ENCODE measurements at places on chromosomes 5 and 9.

DNA sequence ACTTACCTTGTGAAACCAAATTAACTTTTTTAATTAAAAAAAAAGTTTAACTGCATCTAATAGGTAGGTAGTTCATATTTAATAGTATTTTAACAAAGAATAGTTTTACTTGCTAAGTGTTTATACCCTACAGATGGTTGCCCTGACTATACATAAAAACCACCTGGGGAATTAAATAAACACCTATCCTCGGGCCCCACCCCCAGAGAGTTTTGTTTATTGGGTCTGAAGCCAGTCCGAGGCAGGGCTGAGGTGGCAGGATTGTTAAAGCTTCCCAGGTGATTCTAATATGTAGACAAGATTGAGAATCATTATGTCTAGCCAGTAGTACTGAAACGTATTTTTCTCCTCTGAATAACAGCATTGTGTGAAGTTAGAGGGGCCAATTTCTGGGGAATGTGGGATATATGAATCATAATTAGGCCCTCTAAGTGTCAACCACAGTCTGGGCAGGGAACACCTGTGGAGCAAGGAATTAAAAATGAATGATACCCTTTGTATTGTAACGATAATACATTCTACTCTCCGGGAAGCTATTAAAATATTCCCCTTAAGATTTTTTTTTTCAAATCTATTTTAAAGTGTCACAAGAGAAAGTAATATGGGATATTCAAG is 5.6 kb upstream of the PAM start:
- no peak for DNase-seq

DNA sequence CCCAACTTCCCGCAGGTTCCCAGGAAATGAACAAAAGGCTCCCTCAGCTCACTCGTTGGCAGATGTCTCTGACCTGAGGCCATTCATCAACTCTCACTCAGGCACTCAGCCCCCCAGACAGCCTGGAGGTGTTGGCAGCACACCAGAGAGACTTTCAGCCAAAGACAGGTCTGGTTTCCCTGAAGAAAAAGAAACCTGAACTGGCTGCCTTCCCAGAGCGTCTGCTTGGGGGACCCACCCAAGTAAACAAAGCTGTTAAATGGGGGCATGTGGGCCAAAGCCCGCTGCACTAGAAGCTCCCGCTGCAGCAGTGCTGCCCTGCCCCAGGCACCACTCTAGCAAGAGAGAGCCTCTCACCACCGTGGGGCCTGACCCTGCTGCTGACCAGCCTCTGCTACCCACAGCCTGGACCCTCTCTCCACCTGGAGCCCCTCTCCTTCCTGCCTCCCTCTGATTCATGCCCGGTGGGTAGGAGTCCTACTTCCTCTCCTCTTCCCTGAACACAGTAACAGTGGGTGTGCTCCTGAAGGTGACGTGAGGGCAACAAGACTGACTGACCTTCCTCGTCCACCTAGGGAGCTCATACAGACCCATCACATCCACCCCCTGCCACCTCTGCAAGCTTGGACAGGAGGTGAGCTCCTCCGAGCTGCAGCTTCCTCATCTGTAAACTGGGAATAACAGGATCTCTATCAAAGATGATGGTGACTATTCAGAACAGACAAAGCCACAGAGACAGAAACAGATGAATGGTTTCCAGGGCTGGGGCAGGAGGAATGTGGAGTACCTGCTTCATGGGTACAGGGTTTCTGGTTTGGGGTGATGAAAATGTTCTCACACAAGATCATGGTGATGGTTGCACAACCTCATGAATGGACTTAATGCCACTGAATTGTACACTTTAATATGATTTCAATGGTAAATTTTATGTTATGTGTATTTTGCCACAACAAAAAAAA is 31.0 kb upstream of the GABRP start:
- no peak for DNase-seq

DNA sequence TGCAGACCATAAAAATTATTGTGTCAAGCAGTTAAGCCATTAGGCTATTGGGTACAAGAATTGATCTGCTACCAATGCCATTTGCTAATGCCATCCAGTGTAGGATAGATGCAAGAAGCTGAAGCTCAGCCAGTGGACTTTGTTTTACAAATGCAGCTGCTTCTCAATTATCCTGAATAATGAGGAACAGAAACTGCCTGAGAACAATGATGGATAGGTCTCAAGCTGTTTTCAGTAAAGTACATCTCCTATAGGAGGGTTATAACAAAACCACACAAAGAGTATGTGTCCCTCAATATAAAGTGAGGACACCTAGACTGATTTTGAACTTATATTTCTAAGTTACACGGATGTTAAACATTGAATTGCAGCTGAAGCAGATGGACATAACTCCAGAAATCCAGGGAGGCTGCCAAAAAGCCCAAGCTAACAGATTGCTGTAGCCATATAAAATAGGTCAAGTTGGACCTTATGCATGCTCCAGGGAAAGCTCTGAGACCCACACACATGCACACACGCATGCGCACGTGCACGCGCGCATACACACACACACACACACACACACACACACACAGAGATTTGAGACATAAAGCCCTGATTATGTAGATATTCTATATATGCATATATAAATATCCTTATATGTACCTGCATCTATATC is 482.7 kb upstream of the CD180 start:
- DNase-seq: no peak

GRCh38 chr5:92337772-92338234 is 954.7 kb upstream of the ARRDC3 start:
- DNase-seq: no peak

- DNase-seq: no peak
Observed at GRCh38 chr9:129620669-129621295, at the start of gene C9orf50. Gene C9orf50 (minus strand): TSS chr9:129621101. CDS start chr9:129620574, 527 bp downstream.

GRCh38 chr9:100033877-100034551 is 64.8 kb downstream of the ERP44 start:
- no peak for DNase-seq

DNA sequence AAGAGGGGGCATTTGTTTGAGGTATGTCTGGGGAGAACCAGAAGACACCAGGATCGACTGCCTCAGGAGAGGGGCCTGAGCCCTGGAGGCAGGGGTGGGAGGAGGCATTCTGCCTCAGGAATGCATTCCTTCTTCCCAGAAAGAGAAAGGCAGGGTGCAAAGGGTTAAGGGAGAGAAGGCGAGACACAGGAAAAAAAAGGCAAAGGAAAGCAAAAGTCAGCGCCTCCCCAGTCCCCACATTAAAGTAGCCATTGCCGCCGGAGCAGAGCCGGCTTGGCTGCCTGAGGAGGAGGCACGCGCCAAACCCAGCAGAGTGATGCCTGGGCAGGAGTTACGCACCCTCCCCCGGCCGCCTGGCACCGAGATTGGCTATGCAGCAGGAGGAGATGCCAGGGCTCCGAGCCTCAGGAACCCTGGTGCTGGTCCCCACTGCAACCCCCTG is 123.8 kb upstream of the PHYKPL start:
- no peak for DNase-seq

GRCh38 chr5:176774216-176775171 is 35.9 kb upstream of the UNC5A start:
- DNase-seq: no peak

DNA sequence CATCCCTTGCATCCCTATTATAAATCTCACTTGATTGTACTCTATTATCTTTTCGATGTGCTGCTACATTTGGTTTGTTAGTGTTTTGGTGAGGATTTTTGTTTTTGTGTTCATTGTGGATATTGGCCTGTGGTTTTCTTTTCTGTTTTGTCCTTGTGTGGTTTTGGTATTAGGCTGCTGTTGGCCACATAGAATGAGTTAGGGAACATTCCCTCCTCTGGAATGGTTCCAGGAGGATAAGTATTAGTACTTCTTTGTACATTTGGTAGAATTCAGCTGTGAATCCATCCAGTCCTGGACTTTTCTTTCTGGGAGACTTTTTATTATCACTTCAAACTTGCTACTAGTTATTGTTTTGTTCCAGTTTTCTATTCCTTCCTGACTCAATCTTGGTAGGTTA is 287.2 kb downstream of the CWC27 start:
- DNase-seq: no peak

DNA sequence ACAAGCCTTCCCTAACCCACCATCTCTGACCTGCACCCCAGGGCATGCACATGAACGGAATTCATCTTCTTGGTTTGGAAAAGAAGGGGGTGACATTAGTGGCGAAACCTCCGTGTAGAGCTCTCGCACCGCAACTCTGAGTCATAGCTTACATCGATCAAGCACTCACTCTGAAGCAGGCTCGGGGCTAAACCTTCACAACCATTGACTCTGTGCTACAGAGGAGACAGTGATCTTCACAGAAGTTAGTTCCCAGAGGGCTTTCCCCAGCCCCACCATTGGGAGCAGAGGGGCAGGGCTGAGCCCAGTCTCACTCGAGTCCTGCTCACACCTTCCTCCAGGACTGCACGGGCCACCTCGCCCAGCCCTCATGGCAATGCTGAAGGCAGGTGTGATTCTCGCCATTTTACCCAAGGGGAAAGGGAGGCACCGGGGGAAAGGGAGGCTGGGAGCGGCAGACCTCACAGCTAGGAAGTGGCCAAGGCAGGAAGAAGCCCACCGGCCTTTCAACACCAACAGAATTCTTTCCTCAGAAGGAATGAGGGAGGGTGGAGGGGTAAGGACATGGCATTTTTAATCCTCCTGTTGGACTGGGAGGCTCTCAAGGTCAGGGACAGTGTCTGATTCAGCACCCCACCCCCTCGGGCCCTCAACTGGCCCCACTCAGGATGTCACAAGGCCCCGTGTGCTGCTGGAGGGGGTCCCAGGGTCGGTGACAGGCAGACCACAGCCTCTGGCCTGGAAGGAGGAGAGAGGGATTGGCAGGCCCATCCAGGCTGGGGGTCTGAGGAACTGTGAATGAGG is 25.9 kb upstream of the IL17B start:
- DNase-seq: no peak

- DNase-seq: no peak
Observed at GRCh38 chr5:154342211-154342610, 103.6 kb upstream of the SAP30L start.

DNA sequence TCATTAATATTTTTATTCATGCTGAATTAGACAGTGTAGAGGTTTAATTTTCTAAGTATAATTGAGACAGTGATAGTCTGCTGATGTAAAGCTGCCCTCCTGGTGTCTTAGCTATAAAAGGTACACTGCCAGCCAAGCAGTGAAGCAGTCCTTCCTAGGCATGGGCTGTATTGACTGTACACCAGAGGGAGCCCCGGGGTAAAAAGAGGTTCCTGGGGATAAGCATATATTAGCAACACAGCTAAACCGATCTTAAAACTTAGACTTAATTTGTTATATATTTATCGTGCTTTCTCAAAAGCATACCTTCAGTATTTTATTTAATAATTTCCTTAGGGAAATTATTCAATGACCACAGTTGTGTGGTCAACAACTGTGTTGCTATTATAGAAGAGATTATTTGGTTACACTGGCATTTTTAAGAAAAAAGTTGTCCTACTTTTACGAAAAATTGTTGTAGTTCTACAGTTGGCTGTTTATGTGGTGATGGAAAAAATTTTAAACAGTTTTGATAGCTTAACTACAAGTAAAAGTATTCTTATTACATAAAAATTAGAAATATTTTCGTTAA is 68.8 kb downstream of the ELL2 start:
- DNase-seq: peak; percentile 28

GRCh38 chr5:90020575-90021538 is 388.7 kb downstream of the CETN3 start:
- no peak for DNase-seq

DNA sequence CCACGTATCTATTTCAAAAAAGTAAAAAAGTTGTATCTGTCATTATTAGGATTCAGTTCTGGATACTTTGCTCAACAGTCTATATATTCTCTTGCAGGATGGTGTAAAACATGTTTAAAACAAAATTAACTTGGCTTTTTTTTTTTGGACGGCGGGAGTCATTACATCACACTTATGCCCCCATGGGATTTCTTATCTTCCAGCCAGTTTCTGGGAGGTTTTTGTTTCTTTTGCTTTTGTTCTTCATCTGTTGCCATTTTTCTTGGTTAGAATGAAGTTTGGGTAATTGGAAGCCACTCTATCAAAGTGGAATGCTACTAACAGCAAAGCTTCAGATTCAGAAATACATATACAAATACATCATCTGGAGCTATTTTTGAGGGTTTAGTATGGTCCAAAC is 1.8 kb upstream of the STARD4 start:
- DNase-seq: no peak

- no peak for DNase-seq
Observed at GRCh38 chr9:71249729-71250317, 128.4 kb upstream of the TRPM3 start.

DNA sequence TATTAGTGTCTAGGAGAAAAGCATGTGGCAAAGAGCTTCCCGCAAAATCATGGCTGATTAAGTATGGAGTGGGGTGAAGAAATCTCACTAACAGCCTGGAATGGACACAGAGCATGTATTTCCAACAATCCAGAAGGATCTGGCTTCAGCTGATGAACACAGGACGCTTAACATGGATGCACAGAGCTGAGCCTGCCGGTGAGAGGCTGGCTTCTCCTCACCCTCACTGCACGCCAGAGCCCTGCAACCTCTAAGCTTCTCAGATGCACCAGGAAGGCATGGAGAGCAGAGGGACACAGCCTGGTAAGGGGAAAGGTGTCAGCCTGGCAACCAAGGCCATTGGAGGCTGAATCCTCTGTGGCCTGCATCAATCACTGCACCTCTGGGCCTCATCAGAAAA is 298.5 kb downstream of the TRIM32 start:
- no peak for DNase-seq

DNA sequence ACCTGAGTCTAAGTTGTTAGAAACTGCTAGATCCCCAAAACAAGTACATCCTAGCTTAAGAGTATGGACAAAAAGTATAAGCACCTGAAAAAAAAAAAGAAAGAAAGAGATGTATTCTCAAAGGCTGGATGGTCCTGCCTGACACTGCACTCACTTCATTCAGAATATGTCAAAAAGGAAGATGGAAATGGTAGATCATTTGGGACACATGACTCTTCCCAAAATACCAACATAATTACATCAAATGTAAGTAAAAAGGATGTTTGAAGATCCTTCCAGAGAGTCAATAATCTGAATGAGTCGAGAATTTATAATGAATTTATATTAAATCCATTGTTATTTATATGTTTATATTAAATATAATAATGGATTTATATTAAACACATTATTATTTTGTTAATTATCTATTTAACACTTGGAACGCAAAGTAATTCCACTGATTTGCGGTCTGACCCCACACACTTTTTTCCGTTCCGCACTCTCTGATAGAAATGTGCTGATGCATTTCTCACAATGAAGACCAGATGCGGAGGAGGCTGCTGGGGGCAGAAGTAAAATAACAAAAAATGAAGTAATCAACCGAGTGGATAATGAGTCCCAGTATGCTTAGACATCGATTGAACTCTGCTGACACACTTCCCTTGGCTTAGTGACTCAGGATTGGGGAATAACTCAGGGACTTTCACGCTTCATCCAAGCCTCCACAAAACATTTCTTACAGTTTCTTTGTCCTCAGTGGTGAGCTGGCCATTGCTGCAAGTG is 201.2 kb downstream of the ADAMTS12 start:
- DNase-seq: no peak

Measured in activated CD8-positive, alpha-beta memory T cell treated with anti-CD3 and anti-CD28 coated beads, Interleukin-2, amount 50 U/mL, for 4 hours (primary cell).